ENCODE measurements at places on chromosomes 5 and 9. TPM values are rescaled to one million over a fixed set of nuclear protein-coding genes. Genes with fewer than 3 reads are reported as not detected.
A peak's percentile ranks its signal among the peaks of the same experiment; 100 is the strongest.

SLC36A3 gene
- not detected for total RNA-seq

COL15A1 gene
- 8.0 TPM for total RNA-seq

IL3 gene
- not detected for total RNA-seq

PCDHGB3 gene
- 6.2 TPM for total RNA-seq

TBC1D9B gene
- 90.2 TPM for total RNA-seq

DAB2 gene
- 277 TPM for total RNA-seq

GRCh38 chr9:27198190-27198589 lies 89.2 kb downstream of the TEK start:
- DNase-seq, result no peak

DNA sequence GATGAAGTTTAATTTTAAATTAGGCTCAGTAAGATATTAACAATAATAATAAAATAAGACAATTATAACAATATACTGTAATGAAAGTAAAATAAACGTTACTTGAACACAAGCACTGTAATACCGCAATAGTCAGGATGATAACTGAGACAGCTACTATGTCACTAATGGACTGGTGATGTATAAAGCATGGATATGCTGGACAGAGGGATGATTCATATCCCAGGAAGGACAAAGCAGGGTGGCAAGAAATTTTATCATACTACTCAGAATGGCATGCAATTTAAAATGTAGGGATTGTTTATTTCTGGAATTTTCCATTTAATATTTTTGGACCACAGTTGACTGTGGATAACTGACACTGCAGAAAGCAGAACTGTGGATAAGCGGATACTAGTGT lies 196.9 kb downstream of the VPS13A start:
- no peak for DNase-seq

- DNase-seq, result no peak
These were observed 1.2 kb downstream of the FANCC start for GRCh38 chr9:95316274-95316673.

DNA sequence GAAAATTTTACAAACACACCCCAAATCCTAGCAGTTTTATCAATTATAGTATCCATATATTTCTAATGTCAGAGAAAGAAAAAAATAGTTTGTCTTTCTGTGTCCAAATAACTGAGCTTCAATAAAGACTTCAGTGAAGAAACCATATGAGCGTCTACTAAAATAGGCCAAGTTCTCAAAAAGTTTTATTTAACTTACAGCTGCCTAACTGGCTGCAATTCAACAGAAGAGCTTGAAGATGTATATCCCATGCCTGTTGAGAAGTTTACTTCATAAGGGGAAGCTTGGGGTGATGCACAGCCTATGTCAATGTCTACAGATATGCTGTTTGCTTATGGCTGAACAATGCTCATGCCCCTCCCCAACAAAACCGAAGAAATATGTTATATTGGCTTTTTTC lies 43.7 kb upstream of the ELOVL7 start:
- DNase-seq, result peak; percentile 35

GRCh38 chr9:3138231-3139229 lies 294.6 kb upstream of the PUM3 start:
- no peak for DNase-seq
